ENCODE measurements at places on chromosomes 6 and 20.

GRCh38 chr20:23024701-23025100, 10.4 kb upstream of the SSTR4 start:
- no peak for DNase-seq

DNA sequence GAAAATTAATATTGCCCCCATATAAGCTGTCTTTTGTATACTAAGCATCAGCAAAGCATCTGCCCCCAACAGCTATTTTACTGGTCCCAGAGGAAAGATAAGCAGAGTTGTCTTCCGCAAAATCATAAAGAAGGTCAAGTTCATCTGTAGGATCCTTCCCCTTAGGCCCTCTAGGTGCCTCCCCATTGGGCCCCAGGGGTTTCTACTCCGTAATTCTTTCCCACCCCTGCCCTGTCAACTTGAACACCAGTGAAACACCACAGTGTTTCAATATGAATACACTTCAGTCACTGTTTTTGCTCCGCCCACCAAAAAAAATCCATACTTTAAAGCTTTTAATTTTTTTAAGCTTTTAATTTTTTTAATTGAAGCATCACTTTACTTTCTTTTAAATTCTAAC, 159.2 kb downstream of the ATXN1 start:
- no peak for DNase-seq

GRCh38 chr6:70423189-70424134, 10.2 kb downstream of the FAM135A start:
- no peak for DNase-seq

GRCh38 chr6:15876406-15876805, 213.6 kb upstream of the DTNBP1 start:
- no peak for DNase-seq

GRCh38 chr6:157798851-157799250, 24.2 kb upstream of the SNX9 start:
- no peak for DNase-seq

DNA sequence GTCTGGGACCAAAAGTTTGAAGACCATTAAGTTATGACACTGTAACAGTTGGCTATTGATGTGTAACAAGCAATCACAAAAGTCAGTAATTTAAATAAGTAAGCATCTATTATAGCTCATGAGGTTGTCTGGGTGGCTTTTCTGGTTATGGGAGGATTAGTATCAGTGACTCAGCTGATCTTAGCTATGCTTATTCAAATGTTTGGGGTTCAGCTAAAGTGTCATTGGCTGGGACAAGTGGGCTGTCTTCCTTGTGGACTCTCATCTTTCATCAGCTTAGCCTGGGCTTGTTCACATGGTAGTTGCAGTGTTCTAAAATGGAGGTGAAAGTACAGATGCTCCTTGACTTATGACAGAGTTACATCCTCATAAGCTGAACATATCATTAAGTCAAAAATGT, 74.6 kb upstream of the LAMP5 start:
- DNase-seq = no peak

DNA sequence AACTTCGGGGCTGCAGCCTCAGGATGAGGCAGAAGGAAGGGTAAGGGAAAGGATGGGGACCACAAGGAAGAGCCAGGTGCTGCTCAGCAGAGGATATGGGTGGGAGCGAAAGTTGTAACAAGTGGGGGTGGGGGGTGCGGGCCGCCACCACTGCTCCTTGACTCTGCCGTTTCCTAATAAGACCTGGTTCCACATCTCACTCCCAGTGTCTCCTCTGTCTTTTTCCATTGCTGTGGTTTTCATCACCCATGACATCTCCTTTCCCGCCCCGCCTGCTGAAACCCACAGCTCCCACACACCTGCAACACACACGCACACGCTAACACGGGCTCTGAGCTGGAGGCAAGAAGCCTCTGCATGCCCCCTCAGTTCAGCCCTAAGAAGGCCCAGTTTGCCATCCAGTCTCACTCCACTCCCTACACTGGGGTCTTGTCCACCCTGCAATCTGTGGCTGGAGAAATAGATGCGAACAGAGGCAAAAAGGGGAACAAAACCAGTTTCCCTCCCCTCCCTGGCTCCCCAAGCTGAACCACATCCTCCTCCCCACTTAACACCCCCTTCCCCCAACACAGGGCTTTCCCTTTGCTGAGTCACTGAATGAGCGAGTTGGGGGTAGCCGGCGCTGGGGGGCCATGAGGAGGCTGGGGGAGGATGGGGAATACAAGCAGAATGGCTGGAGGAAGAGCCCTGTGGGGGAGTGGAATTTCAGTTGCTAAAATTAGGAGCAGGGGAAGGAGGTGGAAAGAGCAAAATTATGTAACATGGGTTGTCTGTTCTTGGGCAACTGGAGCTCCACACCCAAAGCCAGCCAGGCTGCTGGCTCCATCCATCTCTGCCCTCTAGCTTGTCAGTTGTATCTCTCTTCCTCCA, 11.5 kb downstream of the NFKBIL1 start:
- DNase-seq = no peak

GRCh38 chr20:33649201-33649681, 12.9 kb upstream of the C20orf144 start:
- no peak for DNase-seq

DNA sequence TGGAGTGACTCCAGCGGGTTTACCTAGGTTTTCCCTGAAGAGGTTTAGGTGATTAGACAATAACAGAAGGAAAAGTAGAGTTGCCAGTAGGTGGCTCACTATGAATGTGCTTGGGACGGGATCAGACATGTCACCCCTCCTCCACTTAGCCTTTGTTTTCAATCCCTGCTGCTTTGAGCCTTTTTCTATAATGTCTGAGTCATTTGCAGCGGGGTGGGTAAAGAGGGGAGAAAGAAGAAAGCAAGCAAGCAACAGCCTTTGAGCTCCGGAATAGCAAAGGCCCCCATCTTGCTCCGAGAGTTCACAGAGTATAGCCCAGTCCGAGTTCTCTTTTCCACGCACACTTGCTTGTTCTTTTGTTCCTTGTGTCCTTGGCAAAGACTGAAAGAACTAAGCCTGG, 129.1 kb downstream of the PACRG start:
- no peak for DNase-seq

- no peak for DNase-seq
These were observed 14.8 kb downstream of the CDS2 start for GRCh38 chr20:5141615-5142014.

DNA sequence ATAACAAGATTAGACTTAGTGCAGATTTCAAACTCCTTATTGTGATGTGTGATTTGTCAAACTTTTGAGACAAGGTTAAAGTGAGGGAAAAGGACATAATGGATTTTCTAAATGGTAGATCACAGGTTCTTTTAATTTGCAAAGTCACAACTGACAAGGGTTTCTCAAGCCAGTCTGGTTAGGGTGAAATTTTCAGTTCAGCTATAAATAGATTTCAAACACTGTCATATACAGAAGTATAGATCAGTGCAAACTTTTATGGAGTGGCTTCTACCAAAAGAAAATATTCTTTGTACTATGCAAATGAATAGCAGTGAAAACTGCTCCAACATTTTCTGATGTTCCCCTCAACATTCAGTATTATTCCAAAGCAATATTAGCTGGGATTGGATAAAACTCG, 337.1 kb upstream of the MAN1A1 start:
- no peak for DNase-seq

GRCh38 chr6:10692965-10693538, 1.4 kb downstream of the C6orf52 start:
- no peak for DNase-seq

- DNase-seq = no peak
These were observed 25.2 kb upstream of the MLN start for GRCh38 chr6:33828764-33829731.

DNA sequence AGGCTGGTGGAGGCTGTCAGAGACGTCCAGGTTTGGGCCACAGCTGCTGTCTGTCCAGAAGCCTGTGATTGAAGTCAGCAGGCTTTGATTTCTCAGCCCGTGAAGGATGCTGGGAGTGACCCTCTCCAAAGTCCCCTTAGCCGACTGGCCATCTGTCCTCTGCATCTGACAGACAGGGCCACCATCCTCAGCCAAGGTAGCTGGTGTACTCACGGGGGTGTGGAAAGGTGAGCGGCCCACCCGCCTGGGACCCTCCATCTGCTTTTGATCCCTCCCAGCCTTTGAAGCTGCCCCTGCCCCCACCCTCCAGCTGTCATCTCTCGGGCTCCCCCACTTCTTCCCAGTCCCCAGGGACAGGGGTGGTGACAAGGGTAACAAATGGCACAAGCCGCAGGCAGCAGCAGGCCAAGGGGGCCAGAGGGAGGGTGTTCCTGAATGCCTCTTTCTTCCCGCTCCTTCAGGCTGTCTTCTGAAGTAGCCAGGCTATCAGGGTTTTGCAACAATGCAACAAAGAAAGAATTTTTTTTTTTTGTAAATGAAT, 84.4 kb downstream of the EYA2 start:
- no peak for DNase-seq

GRCh38 chr20:51422514-51423289, 119.8 kb downstream of the NFATC2 start:
- DNase-seq = no peak

- no peak for DNase-seq
These were observed 95.5 kb downstream of the KCNB1 start for GRCh38 chr20:49386848-49387580.

- no peak for DNase-seq
These were observed 155.1 kb downstream of the PRDM13 start for GRCh38 chr6:99761711-99762110.

DNA sequence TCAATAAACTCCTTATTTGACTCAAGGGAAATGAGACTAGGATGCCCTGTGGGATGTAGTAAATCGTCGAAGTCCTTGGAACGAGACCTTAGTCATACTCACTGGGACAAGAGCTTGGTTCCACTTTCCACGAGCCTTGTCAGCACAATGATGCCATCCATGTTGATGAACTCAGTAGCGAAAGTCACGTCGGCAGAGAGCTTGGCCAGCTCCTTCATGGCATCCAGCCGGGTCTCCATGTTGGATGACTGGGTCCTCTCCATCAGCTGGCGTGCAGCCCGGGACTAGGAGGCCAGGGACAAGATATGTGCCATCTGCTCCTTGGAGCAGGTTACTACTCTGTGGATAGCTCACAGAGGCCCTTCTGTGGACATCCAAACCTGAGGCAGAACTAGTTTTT, 17.5 kb downstream of the ELMO2 start:
- DNase-seq = no peak

DNA sequence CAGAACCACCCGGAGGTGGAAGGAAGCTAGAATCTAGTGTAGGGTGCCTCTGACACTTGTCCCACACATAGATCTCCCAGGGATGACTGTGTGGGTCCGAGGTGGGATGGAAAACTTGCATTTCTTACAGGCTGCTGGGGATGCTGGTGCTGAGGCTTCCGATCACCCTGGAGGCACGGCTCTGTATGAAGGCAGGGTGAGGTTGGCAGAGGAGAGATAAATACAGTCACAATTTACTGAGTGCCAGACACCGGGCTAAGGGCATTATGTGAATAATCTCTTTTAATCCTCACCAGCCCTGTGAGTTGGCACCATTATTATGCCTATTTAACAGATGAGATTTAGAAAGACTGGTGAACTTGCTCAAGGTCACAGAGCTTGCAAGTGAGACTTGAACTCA, 250.2 kb upstream of the RREB1 start:
- no peak for DNase-seq

DNA sequence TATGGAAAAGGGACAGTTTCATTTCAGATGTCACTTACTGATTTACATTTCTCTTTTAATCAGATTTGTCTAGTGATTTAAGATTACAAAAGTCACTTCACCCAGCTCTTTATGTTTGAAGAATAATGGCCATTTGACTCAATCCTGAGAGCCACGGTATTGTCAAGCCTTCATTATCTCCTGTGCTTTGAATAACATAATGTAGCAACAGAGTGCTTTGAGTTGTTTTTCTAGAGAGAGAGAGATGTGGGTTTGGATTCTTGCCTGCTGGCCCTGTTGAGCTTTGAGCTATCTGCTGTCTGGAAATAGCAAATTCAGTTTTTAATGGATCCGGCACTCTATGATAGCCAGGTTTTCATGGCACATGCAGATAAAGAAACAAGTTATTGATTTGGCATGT, 478.4 kb upstream of the SOX4 start:
- DNase-seq = no peak

DNA sequence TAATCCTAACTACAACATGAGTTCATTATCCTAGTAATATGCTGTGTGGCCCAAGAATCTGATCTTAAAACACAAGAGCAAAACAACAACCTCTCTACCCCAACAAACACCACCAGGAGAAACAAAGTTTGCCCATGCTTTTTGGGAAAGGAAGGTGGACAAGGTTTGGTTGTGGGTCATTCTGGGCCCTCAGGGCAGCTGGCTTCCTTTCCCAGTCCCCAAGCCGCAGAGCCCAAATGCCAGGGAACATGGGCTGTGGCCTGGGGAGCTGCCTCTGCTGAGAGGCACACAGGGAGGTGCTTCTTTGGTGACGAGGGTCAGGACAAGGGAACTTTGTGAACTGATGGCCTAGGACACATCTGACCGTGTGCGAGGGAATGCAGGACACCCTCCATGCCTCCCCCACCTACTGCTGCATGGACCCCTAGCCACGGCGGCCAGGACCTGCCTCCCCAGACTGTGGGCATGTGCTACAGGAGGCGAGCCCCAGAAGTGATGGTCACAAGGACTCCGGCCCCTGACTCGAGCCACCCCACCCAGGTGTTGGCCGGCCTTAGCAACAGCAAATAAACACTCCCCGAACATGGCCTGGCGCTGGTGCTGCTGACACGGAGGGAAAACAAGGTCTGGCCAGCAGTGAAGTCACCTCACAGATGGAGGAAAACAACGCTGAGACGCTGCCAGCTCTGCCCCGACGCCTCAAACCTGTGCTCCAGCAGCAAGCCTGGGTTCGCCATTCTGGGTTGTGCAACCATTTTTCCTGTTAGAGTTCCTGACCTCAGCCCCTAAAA, 55.6 kb downstream of the RRBP1 start:
- no peak for DNase-seq

- DNase-seq = no peak
These were observed 39.8 kb upstream of the MMS22L start for GRCh38 chr6:97322811-97323210.

DNA sequence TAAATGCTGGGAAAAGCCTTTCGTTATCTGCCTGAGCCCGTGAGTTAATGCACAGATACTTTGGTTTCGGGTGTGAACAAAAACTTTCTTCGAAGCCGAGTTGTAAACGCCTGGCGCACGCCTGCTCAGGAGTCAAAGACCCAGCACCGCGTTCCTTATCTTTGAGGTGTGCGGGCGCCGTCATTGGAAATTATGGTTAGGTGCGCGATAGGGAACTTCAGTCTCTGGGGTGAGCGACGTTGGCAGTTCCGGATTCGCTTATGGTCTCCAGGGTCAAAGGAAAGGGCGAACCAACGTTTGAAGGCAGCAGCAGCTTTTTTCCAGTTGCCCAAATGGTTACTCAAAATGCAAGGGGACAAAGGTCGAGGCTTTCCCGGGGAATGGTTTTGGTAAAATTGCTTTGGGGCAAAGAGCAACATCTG, 853 bp downstream of the SLC22A3 start:
- no peak for DNase-seq

DNA sequence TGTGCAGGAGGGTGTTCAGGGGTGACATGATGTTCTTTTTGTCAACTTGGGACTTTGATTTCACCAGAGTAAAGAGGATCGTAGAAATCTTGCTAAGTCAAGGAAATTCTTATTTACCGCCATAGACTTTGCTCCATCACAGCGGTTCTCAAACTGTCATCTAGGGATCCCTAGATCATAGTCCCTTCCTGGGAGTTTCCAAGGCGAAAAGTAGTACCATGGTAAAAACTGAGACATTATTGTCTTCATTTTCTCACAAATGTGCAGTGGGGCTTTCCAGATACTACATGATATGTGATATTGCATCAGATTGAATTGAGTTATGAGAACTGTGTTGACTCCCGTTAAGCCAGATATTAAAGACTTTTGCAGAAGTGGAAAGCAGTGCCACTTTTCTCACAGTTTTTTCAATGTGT, 79.7 kb downstream of the JARID2 start:
- no peak for DNase-seq

Data from GOT3 (cell line).